CD4-positive, alpha-beta T cell treated with Interleukin-15 for 4 hours (primary cell): ENCODE measurements at places on chromosomes 11 and 22.

- DNase-seq, result no peak
Measured at GRCh38 chr11:14972581-14973495, 687 bp upstream of the CALCA start.

GRCh38 chr11:18731441-18731840 is 5.5 kb upstream of the IGSF22 start:
- DNase-seq, result no peak

DNA sequence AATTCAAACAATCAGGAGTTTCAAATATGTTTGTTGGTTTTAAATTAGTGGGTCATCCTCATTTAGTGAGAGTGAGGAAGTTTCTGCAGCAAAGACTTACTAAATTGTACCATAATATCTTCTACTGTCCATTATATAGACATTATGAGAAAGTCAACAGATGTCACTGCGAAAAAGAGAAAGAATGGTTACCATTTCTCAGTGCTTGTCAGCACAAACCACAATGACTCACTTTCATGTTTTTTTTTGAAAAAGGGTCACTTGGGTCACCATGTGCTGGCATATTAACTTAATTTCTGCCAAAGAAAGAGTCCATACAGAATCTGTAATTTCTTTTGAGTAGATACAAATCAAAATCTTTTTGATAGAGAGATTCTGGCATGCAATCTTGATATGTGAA is 924.6 kb upstream of the FAT3 start:
- no peak for DNase-seq

GRCh38 chr11:91795139-91795887 is 429.3 kb upstream of the FAT3 start:
- DNase-seq, result no peak

DNA sequence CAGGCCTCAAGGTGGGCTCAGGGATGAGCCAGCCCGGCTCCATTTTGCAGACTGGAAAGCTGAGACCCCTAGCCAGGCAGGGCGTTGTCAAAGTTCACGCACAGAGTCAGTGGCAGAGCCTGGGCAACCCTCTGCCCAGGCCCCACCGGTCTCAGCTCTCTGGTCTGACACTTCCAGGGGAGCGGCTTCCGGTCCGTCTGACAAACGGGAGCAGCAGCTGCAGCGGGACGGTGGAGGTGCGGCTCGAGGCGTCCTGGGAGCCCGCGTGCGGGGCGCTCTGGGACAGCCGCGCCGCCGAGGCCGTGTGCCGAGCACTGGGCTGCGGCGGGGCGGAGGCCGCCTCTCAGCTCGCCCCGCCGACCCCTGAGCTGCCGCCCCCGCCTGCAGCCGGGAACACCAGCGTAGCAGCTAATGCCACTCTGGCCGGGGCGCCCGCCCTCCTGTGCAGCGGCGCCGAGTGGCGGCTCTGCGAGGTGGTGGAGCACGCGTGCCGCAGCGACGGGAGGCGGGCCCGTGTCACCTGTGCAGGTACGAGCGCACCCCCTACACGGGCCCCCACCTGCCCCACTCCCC is 36.0 kb downstream of the CD6 start:
- no peak for DNase-seq

DNA sequence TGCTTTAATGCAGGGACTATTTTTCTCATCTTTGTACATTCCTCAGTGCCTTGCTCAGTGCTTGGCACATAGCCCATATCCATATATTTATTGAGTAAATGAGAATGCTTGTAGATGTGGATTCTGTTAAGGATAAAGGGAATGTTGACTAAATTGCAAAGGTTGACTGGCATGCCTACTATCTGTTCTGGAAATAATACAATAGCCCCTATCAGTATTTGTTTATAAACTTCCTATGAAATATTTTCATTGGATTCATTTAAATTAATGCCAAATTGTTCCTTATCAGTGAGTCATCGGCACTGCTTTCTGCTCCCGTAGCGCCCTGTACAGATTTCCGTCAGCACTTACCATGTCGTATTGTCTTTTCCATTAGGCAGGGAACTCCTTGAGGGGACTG is 8.0 kb downstream of the RNF121 start:
- no peak for DNase-seq

GRCh38 chr22:43218786-43219185 is 31.9 kb upstream of the TTLL12 start:
- no peak for DNase-seq

GRCh38 chr22:17788528-17789378 is 14.5 kb upstream of the BID start:
- no peak for DNase-seq

GRCh38 chr11:134125507-134125906 is 56.6 kb downstream of the JAM3 start:
- DNase-seq, result no peak

GRCh38 chr11:19703211-19703610 is 9.4 kb upstream of the NAV2 start:
- DNase-seq, result no peak

- DNase-seq, result no peak
Measured at GRCh38 chr11:76939219-76939631, 78.5 kb downstream of the ACER3 start.

- DNase-seq, result no peak
Measured at GRCh38 chr22:27097933-27098332, 440.5 kb downstream of the MIAT start.

DNA sequence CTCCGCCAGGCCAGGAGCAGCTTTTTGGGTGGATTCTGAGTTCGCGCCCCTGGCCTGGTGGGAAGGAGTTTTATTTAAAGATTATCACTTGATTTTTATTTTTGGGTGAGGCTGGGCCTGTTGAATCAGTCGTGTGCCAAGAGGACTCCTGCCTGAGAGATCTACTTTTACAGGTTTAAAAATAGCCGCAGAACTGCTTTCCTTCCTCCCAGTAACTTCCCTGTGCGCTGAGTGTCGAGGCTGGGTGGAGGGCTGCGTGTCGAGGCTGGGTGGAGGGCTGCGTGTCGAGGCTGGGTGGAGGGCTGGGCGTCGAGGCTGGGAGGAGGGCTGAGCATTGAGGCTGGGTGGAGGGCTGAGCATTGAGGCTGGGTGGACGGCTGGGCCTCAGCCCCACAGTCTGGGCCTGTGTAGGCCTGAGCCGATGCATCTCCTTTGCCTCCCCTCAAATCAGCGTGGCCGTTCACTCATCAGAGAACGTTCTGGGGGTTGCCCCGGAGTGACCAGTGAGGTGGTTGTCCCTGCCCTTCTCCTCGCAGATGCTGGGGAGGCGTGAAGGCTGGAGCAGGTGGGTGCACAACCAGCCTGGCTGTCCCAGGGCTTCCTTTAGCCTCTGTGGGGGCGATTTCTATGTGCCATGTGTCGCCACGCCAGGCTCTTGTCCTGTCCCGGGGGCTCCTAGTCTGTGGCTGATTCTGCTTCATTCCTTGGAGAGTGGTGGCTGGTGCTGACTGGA is 30.1 kb downstream of the GRAMD4 start:
- no peak for DNase-seq

GRCh38 chr11:64637334-64638017 is 46.5 kb downstream of the SLC22A12 start:
- DNase-seq, result no peak

DNA sequence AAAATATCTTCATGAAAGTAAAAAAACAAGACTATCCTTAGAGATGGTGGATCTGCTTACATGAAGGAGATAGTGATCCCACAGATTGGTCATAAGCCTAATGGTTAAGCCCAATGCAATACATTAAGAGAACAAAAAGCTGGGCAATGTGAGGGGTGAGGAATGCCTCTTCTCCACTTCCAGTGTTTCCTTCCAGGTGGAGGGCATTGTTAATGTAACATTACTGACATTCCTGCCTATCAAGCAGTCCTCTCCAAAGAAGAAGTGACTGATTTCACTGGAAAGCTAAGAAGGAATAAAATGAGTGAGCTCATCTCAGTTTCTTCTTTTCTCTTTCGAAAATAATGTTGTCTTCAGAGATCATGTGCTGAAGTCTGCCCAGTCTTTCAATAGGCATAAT is 207.8 kb downstream of the RAB38 start:
- no peak for DNase-seq

DNA sequence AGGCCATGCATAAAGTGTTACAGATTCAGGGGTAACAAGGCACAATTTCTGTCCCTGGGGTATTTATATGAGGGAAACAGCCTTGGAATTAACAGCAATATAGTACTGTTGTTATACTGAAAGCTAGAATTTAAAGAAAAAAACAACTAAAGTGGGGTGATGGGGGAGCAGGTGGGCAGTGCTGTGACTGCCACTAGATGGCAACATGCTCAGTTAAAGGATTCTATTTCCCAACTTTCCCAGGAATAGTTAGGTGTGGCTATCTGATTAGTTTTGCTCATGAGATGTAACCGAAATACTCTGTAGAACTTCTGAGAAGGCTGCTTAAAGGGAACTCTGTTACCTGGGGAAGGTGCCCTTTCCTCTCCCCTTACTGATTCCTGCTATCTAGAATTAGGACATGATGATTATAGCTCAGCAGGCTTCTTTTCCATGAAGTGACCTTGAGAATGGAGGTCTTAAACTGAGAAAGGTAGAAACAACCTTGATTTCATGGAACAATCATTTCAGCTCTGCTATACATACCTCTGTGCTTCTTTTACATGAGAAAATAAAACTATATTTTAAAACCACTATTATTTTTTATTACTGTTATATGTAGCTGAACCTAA is 102.6 kb downstream of the RELT start:
- DNase-seq, result no peak

DNA sequence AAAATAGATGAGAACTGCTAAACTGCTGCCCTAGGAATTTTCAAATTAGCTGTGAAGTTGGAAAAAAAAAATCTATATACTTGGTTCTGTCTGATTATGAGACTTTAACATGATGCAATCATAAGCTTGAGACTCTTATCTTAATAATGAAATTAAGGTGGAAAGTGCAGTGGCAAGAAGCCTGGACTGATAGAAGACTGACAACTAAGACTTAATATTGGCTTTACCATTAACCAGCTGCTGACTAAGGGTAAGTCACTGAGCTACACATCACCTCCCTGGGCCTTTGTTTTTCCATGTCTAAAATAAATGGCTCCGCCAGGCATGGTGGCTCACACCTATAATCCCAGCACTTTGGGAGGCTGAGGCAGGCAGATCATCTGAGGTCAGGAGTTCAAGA is 56.9 kb downstream of the SLC35F2 start:
- DNase-seq, result no peak
